Stimulated activated CD8-positive, alpha-beta memory T cell treated with anti-CD3 and anti-CD28 coated beads, Interleukin-4, amount 100 ng/mL, for 1 hour (primary cell): ENCODE measurements at places on chromosomes 13 and 19.

DNA sequence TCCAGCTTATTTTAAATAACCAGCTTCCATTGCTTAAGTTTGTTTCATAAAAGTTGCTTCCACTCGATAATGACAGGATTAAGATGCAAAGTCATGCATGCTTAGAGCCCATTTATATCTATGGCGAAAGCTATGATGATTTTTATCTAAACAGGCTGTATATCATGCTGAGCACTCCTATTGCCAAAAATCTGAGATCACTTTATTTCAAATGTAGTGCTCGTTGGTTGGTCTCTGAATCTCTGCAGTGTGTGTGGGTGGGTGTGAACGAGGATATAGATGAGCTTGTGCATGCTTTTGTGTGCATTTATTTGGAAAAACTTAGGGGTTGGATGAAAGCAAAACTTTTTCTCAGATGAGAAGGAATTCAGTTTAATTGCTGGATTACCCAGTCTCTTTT, 27.0 kb upstream of the ARGLU1 start:
- no peak for DNase-seq

- no peak for DNase-seq
Measured at GRCh38 chr19:19552798-19553197, 14.7 kb downstream of the CILP2 start.

- DNase-seq, result no peak
Measured at GRCh38 chr13:79662882-79663281, 181.9 kb downstream of the NDFIP2 start.

- no peak for DNase-seq
Measured at GRCh38 chr19:44548736-44549135, 19.3 kb upstream of the CEACAM20 start.

GRCh38 chr19:39064405-39064804, 19.8 kb upstream of the ACP7 start:
- no peak for DNase-seq

DNA sequence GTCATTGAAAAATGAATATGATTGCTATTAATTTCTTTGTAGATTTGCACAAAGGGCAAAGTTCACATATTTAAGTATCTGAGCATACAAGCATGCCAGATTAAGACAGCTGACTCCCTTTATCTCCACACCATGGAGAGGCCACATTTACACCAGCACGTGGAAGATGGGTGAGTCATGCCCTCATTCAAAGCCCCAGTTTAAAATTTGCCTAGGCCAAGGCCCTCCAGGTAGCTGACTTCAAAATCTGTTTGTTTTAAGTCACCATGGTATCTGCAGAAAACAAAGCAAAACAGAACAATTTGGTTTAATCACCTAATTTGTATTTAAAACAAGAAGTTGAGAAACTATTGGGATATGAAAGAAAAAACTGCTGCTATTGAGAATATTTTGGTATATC, 109.2 kb downstream of the ESD start:
- DNase-seq, result no peak

DNA sequence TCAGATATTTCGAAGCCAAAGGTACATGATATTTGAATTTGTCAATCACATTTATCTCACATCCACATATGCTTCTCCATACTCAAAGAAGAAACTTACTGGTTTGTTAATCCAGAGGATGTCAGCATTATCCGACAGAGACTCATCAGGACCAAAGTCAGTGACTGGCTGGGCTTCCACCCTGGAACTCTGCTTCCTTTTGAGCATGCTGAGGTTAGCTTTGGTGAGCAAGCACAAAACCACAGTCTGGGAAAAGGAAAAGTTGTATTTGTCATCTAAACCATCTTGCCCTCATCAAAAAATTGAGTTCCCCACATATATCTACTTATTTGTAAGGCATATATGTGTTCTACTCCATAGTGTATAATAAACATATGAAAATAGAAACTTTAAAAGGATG, 17.4 kb downstream of the NALCN start:
- DNase-seq, result no peak

DNA sequence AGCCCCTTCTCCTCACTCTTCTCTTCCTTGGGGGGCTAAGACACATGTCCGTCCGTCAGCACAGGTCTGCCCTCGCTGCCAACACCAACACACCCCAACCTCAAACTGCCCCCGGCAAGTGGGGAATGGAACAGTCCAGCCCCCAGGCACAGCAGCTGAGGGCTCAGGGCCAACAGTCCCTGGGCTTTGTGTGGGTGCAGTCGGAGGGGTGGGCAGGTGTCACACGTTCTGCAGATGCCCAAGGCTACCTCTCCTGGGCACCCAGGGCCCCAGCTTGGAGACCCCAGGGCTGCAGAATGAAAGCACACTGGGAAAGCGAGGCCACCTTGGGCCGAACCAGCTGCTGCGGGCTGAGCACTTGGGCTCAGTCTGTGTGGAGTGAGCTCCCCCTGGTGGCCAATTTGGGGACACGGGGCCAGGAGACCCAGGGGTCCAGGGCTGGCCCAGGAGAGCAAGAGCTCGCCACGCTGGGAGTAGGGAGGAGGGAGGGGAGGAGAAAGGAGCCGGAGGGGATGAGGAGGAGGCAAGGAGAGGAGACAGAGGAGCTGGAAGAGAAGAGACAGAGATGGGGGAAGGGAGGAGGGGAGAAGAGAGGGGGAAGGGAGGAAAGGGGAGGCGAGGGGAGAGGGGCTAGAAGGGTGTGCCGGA, 14.0 kb upstream of the ATP8B3 start:
- DNase-seq, result peak; percentile 64

- no peak for DNase-seq
Measured at GRCh38 chr19:42542791-42543190, 14.5 kb upstream of the CEACAM1 start.

GRCh38 chr19:55549500-55550320, 4.4 kb upstream of the SBK3 start:
- DNase-seq, result no peak
